NCI-H774 (cell line): ENCODE measurements at places on chromosomes 1 and 21.

- no peak for DNase-seq
Observed at GRCh38 chr1:10625554-10625953, 150.8 kb downstream of the PEX14 start.

GRCh38 chr1:89908672-89909436 lies 86.1 kb upstream of the ZNF326 start:
- no peak for DNase-seq

DNA sequence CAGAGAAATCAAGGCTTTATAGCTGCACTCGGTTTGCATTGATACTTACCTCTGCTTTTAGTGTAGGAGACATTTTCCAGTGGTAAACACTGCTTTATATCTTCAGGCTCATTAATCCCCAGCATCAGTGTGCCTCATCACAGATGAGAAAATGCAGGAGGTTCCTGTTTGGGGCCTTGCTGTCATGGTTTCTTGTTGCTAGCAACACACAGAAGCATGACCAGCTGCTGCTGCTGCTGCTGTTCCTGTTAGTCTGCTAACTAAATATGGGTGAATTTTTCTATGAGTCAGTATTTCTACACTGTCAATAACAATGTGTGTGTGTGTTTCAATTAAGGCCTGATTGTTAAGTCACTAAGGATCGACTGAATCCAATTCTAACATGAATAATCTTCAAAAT lies 85.8 kb upstream of the RGS1 start:
- DNase-seq: peak; percentile 79

DNA sequence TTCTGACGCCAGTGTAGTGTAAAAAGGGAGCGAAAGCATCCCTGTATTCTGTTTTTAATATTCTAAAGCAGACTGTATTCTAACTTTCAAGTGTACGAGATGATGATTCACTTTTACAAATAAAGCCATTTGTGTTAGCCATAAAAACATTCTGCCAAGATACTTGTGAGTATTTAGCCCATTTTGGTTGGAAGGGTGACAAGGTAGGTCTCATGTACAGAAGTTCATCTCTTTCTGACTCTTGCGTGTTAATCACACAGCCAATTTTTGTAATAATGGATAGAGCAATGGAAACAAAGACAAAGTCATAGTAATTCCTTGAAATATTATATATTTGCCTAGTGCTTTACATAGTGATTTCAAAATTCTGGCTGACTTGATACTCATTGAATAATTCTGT lies 125.3 kb upstream of the GREM2 start:
- DNase-seq: no peak

- no peak for DNase-seq
Observed at GRCh38 chr1:37107153-37107907, 73.0 kb upstream of the GRIK3 start.

DNA sequence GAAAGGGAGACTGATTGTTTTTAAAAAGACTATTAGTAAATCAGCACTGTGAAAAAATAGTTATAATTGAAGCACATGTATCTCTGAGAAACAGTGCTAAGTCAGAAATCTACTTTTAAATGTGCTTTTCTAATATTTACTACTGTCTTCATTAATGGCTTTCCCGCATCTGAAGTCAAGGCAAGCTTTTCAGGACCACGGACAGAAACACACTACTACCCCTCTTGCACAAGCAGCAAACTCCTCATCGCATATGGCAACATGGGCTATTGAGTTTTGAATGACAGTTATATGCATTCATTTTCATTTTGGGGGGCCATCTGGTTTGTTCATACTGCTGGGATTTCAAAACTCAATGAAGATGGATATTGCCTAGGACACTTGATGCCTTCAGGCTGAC lies 433.4 kb upstream of the CAMK1G start:
- no peak for DNase-seq

DNA sequence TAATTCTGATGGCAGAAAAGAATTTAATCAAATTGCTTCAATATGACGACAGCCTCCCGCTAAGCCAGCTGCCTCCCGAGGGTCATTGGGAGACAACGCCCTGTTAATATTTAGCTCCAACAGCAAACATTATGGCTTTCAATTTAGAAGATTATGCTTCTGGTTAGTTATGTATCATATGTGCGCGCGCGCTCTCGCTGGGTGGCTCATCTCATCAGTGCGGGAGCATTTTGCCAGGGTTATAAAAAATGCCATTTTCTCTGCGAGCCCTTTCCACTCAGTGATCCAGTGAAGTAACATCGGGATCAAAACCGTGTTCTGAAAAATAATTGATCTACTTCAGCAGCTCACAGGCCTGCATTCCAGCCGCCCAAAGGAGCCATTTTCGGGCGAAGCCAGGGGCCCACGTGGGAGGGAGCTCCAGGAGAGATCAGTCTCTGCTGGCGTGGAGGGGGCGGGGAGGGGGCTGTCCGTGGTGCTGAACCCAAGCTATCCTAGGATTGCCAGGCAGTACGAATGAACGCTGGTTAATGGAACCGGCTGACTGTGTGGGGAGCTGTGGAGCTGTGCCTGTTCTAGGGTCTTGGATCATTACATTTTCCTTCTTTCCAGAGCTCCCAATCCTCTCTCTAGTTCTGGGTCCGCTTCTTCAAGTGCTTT lies 219.1 kb upstream of the ZC3H12A start:
- no peak for DNase-seq

DNA sequence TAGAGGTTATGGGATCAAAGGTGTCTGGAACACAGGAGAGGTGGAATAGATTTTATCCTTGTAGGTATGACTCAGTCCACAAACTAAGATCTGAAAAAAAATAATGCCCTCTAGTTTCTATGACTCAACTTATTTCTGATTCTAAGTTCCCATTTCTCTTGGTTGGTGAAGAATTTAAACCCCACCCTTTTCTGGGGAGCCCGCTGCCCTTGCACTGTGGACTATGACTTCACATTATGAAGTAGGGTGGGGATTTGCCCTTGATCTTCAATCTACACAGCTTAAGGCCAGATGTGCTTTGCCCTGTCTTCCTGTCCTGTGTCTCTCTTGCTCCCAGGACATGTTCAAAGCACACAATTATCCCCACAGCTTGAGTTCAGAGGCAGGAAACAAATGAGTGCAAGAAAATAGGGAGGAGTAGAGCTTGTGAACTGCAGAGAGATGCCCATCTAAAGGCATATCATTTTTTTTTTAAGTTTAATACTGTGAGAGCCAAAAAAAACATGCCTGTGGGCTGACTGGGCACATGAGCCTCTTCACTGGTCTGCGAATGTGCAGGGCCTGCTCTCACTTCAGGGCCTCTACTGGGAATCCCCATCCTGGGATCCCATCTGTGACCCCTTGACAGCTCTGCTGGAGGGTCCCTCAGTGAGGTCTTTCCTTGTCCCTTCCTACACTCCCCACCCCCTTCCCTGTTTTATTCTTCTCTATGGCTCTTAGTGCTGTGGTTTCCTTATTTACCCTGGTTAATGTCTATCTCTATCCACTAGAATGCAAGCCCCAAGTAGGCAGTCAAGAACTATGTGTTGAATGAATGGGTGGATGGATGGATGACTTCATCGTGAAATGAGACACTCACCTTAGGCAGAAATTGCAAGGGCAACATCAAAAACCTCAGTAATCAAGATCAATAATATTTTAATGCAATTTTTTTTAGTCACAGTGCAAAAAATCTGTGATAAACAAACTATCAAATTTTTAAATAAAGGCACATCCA lies 61.5 kb downstream of the CD58 start:
- no peak for DNase-seq

- DNase-seq: no peak
Observed at GRCh38 chr1:172699111-172699510, 40.2 kb downstream of the FASLG start.

- no peak for DNase-seq
Observed at GRCh38 chr1:214312530-214313051, 31.6 kb downstream of the SMYD2 start.

DNA sequence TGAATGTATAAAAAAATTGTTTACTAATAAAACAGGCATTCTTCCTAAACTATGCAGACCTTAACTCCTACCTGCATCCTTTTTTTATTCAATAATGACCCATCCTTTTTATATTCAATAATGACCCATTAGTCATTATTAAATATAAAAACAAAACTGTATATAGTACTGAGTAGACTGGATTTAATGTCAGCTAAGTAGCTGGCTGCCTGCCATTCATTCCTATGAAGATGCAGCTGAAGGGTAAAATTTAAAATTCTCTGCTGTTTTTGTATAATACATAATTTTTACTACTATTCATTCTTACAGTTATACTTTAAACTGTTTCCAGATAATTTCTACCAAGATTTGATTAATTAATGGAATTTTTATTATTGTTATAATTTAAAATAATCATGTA lies 79.3 kb downstream of the DENND1B start:
- no peak for DNase-seq

DNA sequence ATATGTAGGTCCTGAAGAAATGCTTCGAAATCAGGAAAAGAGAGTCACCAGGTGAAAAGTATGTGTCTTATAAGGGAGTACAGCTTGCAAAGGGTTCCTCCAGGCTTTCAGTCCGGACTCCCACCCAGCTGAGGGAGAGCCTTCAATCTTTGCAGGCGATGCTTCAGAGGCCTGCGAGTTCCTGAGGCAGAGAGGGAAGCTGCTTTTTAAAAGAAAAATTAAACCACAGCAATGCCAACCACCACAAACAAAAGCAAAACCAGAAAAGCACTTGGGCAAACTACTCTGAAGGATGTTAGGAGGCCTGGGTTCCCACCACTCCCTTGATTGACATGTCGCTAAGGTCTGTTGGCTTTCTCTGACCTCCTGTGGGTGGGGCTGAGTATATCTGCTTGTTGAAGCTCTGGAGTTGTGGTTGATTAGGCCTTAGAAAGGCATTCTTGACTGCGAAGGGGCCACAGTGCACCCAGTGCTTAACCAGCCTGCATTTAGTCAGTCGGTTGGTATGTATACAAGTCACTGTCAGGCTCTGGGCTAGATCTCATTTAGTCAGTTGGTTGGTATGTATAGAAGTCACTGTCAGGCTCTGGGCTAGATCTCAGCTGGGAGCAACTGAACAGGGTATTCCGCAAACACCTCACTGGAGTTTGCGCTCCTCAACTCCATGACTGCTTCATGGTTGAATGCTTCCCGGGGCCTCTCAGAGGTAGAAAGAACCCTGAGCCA lies 1.2 kb downstream of the NIPAL3 start:
- DNase-seq: no peak

GRCh38 chr1:106880226-106880625 lies 176.2 kb upstream of the PRMT6 start:
- no peak for DNase-seq

DNA sequence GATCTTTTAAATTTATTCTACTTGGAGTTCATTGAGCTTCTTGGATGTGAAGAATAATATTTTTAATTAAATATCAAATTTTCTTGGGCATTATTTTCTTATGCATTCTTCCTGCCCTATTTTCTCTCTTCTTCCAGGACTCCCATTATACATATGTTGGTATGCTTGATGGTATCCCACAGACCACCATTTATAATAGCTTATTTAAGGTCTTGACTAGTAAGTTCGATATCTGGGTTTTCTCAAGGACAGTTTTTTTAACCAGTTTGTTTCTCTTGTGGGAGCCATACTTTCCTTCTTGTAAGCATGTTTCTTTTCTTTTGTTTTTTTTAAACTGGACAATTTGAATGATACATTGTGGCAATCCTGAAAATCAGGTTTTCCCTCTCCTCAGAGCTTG lies 15.4 kb upstream of the DDR2 start:
- DNase-seq: no peak

GRCh38 chr21:14901482-14901958 lies 163.3 kb downstream of the NRIP1 start:
- no peak for DNase-seq

DNA sequence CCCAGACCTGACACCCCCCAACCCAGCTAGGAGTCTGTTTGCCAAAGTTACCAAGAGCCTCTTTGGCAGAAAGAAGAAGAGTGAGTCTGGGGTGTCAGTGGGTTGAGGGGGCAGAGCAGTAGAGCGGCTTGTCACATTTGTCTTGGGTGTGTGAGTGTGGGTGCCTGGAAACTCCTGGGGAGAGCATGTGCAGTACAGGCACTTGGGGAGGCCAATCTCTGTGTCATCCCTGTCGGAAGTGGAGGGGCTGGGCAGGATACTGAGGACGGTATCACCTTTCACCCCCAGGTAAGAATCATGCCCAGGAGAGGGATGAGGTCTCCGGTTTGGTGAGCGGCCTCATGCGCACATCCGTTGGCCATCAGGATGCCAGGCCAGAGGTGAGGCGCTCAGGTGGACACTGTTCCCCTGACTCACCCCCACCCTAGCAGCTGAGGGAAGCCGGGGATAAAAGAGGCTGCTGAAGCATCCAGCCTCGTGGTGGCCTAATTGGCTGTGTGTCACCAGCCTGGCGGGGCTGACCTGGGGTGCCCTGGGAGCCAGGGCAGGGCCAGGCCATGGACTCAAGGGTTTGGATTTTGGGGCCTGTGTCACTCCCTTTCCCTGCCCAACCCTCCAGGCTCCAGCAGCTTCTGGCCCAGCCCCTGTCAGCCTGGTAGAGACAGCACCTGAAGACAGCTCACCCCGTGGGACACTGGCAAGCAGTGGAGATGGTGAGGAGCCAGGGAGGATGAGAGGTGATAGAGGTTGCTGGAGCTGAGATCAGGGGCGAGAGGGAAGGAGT lies 3.3 kb downstream of the PLK3 start:
- DNase-seq: no peak

DNA sequence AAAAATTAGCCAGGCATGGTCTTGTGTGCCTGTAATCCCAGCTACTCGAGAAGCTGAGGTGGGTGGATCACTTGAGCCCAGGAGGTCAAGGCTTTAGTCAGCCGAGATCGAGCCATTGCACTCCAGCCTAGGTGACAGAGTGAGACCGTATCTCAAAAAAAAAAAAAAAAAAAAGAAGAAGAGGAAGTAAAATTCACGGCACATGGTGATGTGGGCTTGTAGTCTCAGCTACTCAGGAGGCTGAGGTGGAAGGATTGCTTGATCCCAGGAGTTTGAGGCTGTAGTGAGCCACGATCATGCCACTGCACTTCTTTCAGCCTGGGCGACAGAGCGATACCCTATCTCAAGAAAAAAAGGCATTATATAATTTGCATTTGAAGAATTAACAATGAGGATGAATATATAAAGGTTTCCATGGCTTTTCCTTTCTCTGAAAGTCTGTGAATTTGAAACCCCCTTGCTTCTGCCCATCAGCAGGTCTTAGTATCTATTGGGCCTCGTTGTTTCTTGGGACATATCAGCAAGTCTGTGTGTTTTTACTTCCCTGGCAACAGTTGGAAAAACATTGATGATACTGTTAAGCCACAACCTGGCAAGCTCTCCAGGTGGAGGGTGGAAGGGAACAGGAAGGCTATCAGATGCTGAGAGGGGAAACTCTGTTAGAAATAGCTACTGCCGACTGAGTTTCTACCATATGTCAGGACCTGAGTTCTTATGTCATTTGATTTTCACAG lies 4.6 kb upstream of the PLA2G2D start:
- DNase-seq: no peak

GRCh38 chr21:45378258-45378966 lies 26.6 kb upstream of the COL18A1 start:
- DNase-seq: no peak
